ENCODE measurements at places on chromosomes 11 and 22.

DNA sequence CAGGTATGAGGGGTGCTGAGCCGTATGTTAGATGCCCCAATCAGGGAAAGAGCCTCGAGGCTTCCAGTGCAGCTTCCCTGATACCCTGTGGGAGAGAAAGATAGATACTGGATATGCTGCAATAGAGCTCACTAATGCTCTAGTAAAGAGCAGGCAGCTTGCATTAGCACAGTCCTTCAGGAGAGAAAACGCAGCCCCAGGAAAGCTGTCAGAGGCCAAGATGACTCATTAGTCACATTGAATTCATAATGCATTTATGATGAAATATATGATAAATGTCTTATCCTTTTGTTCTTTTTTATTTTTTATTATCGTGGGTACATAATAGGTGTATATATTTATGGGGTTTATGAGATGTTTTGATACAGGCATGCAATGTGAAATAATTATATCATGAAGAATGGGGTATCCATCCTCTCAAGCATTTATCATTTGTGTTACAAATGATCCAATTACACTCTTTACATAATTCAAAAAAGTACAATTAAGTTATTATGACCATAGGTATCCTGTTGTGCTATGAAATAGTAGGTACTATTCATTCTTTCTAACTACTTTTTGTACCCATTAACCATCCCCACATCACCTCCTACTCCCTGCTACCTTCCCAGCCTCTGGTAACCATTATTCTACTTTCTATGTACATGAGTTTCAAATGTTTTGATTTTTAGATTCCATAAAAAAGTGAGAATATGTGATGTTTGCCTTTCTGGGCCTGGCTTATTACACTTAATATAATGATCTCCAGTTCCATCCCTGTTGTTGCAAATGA lies 94.5 kb upstream of the TOP3B start:
- no peak for DNase-seq

DNA sequence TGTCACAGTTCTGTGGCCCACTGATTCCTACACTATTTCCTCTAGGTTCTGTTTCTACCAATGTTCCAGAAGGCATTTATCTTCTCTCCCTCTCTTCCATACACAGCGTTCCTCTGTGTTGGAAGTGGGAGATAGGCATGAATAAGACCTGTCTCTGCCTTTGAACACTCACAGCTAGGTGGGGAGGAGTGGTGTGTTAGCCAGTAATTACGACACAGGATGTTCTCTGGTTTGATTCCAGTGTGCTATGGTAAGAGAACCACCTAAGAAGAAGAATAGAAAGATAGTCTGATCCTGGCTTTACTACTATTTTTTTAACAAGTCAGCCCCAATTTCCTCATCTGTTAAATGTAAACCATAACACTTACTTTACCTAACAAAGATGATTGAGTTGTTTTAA lies 200.2 kb upstream of the MTMR2 start:
- no peak for DNase-seq

DNA sequence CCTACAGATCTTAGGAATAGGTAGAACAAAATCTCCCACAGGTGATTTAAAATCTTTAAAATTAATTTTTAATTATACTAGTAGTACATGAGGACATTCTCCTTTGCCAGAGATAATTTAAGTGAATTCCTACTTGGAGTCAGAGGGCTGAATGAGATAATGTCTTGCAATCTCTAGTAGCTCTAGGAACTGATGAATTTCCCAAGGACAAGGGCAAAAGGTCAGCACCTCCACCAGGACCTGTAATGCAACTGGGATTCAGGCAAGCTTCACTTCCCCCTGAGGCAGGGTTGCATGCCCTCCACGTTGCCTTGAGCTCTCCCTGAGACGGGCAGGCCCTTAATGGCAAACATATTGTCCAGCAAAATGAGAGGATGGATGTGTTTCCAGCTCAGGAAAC lies 330.3 kb upstream of the PITPNB start:
- no peak for DNase-seq

DNA sequence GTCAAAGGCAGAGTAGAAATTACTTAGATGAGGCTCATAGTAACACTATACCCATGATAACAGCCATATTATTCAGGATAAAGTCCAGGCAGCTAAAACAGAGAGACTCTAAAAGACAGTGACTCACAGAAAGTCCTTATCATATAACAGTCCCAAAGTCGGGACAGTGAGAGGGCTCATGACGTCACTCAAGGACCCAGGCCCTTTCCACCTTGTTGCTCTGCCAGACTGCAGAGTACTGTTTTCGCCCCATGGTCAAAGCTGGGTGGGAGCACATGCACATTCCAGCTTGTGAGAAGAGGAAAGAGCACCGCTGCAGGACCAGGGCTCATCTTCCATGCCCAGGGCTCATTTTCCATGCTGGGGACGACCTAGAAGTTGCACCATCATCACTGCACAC lies 29.4 kb upstream of the NUP50 start:
- no peak for DNase-seq

DNA sequence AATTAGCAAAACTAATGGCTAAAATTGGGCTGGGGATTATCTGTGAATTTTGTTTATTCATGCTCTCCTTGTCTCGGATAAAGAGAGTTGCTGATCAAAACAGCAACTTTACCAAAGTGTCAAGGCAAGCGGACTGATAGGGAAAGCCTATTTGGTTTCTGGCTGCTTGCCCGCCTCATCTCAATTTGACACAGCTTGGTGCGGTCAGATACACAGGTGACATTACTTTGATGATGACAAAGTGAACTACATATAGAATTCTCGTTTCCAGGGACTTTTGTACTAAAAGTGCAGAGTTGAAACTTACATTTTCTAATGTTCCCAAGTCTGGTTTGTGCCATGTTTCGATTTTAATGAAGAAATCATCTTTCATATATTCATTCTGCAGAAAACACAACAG lies 22.8 kb downstream of the PITPNB start:
- no peak for DNase-seq

GRCh38 chr11:92861634-92862033 lies 107.8 kb upstream of the MTNR1B start:
- no peak for DNase-seq

DNA sequence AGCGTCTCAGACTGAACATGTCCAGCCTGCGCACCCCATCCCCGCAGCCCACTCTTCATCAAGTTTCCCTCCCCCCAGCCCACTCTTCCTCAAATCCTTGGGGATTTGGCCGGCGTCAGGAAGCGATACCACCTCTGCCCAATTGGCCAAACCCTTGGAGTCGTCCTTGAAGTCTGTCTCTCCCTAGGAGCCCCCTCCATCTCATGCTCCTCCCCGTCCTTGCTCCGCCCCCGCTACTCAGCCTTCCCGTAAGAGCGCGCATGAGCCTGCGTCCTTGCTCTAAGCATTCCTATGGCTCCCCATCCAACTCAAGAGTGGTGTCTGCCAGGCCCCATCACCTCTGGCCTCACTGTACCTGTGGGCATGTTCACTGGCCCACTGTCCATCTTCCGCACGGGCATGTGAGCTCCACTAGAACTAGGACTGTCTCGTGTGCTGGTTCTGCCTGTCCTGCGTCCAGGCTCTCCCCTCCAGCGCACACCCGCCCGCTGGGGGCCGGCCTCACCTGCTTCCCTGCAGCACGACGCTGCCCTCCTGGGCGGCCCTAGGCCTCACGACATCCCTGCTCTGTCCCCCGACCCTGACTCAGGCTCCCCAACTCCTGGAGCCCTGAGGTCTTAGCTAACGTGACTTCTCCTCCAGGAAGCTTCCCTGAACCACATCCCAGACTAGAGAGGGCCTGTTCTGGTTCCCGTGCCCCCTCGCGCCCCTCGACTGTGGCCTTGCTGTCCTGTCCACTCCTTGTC lies 30.5 kb upstream of the TTLL12 start:
- no peak for DNase-seq

GRCh38 chr11:77072851-77073327 lies 6.1 kb downstream of the CAPN5 start:
- DNase-seq = no peak

- no peak for DNase-seq
These were observed 194.6 kb upstream of the CCDC90B start for GRCh38 chr11:83480811-83481210.

DNA sequence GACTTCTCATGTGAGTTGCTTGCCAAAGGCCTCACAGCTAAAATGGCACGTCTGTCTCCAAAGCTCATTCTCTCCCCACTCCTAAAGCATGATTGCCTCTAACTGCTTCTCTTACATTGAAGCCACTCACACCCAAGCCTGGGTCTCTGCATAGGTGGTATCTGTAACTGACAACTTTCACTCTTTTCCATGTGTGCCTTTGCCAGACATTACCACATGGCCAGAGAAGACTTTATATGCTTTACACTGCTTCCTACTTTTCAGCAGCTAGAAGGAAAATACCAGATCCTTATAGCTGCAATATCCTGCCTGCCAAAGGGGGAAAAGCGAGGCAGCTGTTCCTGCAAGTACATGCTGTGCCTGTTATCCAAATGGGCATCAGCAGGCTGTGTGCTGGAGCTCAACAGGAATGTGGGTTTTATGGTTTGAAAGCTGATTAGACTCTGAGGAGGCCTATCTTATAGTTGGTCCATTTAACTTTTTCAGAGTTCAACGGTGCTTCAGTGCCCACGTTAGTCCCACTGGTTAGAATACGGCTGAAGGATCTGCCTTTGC lies 547.1 kb downstream of the RAB38 start:
- no peak for DNase-seq

- no peak for DNase-seq
These were observed 114.7 kb downstream of the MSANTD4 start for GRCh38 chr11:105907319-105907718.

- no peak for DNase-seq
These were observed 16.0 kb downstream of the FZD4 start for GRCh38 chr11:86938900-86939880.

GRCh38 chr22:47151490-47151889 lies 389.0 kb downstream of the TBC1D22A start:
- no peak for DNase-seq

- no peak for DNase-seq
These were observed 94.8 kb upstream of the APOA1 start for GRCh38 chr11:116932181-116932580.

- no peak for DNase-seq
These were observed 101.4 kb upstream of the ZC3H12C start for GRCh38 chr11:109991835-109992234.

GRCh38 chr11:61297341-61297740 lies 2.2 kb upstream of the VWCE start:
- no peak for DNase-seq

DNA sequence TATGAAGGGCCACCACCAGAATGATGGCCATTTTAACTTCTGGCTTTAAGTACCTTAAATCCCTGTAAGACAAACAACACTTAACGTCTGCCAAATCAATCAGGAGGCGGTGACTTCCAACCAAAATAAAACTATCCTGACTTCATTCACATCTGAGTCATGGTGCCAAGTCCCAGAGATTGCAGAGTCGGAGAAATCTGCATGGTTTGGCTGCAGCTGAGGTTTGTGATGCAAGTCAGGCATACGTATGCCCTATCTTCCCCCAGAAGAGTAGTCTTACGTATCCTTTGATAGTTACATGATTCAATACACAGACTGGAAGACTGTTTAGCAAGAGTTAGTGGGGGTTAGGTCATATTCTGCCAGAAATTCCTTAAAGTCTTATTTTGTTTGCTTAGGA lies 1.7 kb upstream of the GAB2 start:
- peak; percentile 97 for DNase-seq

DNA sequence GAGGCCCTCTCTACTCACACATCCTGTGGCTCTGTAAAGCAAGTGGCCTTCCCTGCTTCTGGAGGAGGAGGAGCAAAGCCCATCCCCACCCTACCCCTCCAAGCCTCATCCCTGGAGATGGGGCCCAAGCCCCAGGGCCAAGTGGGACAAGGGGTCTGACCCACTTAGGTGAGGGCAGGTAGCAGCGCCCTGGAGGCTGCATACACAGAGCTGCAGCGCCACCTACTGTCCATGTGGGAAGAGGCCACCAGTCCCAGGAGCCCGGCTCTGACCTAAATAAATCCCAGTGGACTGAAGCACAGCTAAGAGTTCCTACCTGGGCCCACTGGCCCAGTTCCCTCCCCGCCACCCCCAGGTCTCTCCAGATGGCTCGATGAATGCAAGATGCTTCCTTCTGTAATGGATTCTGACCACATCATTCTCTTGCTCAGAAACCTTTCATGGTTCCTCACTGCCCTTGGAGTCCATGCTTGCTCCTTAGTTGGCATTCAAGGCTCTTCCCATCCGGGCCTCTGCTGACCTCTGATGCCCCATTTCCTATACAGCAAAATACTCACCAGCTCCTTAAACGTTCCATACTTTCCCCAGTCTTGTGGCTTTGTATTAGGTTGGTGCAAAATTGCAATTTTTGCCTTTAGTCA lies 62.1 kb downstream of the THAP12 start:
- peak; percentile 5 for DNase-seq

- no peak for DNase-seq
These were observed 60.4 kb upstream of the PAX6 start for GRCh38 chr11:31871310-31872075.

- DNase-seq = no peak
These were observed 79.7 kb upstream of the KCNQ1OT1 start for GRCh38 chr11:2779499-2779980.

- no peak for DNase-seq
These were observed 6.3 kb upstream of the ISX start for GRCh38 chr22:35059632-35060031.

DNA sequence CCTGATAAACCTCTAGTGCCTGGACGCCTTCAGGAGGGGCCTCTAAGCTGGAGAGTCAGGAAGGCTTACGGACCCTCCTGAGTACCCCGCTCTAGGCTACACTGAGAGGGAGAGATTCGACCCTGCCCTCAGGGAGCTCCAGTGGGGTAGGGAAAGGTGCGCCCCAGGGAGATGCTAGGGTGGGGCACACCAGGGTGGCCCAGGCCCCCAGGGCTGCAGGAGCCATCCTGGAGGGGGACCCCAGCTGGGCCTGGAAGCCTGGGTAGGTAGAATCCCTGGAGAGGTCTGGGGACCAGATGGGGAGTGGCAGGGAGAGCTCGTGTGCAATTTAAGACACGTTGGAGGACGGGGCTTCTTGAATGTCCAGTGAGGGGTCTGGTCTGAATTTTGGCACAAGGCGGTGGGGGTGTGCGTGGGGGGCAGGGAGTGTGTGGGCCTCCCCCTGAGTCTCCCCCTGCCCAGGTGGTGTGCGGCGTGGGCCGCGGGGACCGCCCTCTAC lies 4.7 kb downstream of the CARNS1 start:
- DNase-seq = no peak

DNA sequence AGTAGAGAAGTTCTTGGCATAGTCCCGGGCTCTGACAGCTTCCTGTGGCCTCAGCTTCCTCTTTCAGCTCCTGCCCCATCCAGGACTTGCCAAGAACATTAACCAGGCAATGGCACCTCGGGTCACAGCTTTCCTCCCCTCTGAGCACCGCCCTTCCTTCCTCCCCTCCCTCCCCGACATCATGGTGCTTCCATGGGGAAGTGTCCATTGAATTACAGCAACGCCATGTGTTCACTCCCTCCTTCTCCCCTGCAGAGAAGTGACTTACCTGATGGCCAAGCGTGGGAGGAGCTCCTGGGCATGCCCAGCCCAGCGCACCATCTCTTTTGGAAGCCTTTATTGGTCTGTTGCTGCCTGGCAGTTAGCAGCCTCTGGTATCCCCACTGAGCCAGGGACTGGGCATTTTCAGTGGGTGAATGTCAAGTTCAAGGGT lies 25.8 kb upstream of the DAGLA start:
- no peak for DNase-seq

- no peak for DNase-seq
These were observed 122.4 kb downstream of the WT1 start for GRCh38 chr11:32312865-32313403.

All from AG09309 (cell line).